ENCODE measurements at places on chromosomes 7 and 10.
A peak's percentile ranks its signal among the peaks of the same experiment; 100 is the strongest.

GRCh38 chr7:74324531-74325209 is 35.5 kb downstream of the CLIP2 start:
- DNase-seq = no peak

- DNase-seq = no peak
Measured at GRCh38 chr7:27064661-27065060, 31.1 kb downstream of the HOXA1 start.

GRCh38 chr10:62688971-62689700 is 115.4 kb upstream of the ADO start:
- no peak for DNase-seq

GRCh38 chr10:10513898-10514297 is 503.8 kb upstream of the CELF2 start:
- no peak for DNase-seq

GRCh38 chr10:8255301-8255700 is 200.8 kb downstream of the GATA3 start:
- DNase-seq = no peak

- peak; percentile 19 for DNase-seq
Measured at GRCh38 chr7:24572393-24572996, 757 bp upstream of the PALS2 start.

DNA sequence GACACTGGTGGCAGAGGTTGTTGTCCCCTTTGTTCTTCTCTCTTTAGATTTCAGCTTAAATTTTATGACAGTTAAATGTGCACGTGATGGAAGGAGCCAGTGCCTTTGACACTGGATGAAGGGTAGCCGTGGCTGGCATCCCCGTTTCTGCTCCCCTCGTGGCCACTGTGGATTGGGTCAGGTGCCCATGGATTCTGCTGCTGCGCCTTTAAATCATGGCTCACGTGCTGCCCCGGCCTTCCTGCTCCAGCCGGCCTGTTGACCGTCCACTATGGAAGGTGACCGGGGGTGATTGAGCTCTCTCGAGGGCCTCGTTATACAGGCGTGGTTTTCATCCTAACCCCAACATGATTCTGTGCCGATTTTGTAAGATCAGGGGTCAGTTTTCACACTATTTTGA is 34.5 kb downstream of the WDR37 start:
- DNase-seq = no peak

GRCh38 chr7:27677912-27678612 is 15.4 kb upstream of the HIBADH start:
- DNase-seq = peak; percentile 94

DNA sequence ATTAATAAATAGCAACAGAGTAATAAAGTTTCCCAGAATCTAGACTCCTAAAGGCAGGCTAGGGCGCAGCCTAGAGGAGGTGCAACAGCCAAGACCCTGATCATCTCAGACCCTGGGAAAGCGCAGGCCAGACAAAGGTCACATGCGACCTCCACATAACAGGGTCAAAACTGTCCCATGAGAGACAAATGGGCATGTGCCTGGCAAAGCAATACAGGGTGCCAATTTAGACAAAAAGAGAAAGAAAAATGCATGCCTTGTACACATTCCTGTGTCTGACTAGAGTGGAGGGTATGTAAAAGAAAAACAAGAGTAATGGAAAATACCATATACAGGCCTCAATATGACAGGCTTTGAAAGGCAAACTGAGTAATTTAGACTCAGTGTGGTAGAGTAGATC is 22.2 kb downstream of the MPP7 start:
- DNase-seq = peak; percentile 21

- DNase-seq = no peak
Measured at GRCh38 chr7:21293771-21294170, 134.1 kb upstream of the SP4 start.

DNA sequence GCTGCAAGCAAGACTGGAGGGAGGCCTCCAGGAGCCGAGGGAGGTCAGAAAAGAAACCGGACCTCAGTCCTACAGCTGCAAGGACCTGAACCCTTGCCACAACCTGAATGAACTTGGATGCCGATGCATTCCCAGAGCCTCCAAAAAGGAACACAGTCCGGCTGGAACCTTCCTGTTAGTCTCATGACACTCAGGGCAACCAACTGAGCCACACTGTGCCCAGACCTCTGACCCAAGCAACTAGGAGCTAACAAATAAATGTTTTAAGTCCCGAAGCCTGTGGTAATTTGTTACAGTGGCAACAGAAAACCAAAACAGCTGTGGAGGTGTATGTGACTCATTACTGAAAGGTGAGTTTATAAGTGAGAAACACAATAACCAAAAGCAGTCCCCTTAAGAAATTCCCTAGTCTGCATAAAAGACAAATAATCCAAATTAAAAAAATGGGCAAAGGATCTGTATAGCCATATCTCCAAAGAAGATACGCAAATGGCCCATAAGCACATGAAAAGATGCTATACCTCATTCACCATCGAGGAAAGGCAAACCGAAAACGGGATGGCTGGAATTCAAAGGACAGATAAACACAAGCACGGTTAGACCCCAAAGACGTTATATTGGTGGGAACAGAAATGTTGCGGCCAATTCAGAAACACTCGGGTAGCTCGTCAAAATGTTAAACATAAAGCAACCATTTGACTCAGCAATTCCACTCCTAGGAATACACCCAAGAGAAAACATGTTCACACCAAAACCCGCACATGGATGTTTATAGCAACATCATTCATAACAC is 24.8 kb downstream of the GNA12 start:
- DNase-seq = no peak

GRCh38 chr7:140673063-140673773 is 473 bp downstream of the ADCK2 start:
- DNase-seq = peak; percentile 15

GRCh38 chr10:45417746-45418145 is 43.7 kb downstream of the ALOX5 start:
- no peak for DNase-seq

- DNase-seq = peak; percentile 78
Measured at GRCh38 chr7:141072548-141073172, 1.2 kb upstream of the TMEM178B start.

DNA sequence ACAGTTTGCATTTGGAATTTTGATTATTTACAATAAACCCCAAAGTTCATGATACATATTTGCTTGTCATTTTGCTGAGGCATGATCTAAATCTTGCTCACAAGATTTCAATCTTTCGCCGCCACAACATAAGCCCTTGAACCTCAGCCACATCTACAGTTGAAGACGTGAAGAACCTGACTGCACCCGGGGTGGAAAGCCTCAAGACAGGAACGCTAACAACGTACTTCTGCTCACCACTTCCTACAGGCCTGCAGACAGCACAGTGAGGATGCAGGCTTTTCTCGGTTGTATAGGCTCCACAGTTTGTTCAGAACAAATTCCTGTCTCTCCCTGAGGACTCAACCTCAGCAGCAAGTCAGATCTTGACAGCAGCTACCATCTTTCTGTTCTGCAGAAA is 393.8 kb upstream of the PRKCQ start:
- no peak for DNase-seq

- no peak for DNase-seq
Measured at GRCh38 chr7:82375129-82375528, 68.4 kb downstream of the CACNA2D1 start.

GRCh38 chr7:11516328-11516727 is 315.7 kb downstream of the THSD7A start:
- DNase-seq = no peak

DNA sequence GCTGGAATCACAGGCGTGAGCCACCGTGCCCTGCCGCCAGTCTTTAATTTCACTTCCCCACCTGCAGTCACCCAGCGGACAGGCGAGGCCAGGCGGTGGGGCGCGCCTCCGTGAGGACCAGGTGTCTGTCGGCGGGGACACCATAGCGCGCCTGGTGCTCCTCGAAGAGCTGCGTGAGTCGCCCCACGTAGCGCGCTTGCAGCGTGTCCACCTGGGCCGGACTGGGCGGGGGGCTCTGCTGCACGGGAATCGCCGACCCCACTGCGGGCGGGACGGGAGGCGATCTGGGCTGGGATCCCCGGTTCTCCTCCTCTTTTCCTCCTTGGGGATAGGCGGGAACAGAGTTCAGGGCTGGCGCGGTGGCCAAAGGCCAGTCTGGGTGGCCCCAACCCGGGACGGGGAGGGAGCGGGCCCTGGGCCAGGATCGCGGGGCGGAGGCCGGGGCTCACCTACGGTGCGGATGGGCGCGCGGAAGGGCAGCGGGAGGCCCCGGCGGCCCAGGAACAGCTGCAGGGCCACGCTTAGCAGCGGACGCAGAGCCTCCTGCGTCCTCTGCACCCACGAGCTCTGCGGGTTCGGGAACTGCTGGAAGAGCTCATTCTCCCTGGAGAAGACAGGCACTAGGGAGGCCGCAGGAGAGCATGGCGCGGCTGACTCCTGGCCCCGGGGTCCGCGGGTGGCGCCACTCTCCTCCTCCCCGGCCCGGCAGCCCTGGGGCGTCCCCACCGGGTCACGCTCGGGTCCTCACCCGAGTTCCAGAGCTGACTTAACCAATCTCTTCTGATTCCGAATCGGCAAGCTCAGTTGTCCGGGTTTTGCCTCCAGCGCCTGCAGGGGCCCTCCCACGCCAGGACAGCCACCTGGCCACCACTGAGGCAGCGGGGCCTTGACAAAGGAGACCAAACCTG is 1.1 kb upstream of the MOGAT3 start:
- no peak for DNase-seq

- DNase-seq = peak; percentile 41
Measured at GRCh38 chr7:94022550-94022949, 18.4 kb upstream of the BET1 start.

GRCh38 chr10:121580276-121581116 is 17.7 kb downstream of the FGFR2 start:
- DNase-seq = no peak

DNA sequence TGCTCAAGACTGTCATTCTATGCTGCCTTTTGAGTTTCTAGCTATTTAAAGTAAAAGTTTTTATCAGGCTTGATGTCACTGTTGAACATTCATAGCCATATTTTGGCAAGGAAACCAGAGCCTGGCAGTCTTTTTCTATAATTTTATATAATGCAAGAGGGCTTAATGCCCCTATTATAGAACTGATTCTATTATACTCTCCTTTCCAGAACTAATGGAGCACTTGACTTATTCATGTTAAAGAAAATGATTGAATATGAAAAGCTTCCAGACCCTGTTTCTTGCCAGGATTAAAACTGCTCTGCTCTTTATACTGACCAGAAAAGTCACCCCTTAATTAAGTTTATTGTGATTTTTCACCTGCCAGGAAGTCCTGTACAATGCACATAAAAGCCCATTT is 337.6 kb upstream of the CHRM2 start:
- DNase-seq = no peak

DNA sequence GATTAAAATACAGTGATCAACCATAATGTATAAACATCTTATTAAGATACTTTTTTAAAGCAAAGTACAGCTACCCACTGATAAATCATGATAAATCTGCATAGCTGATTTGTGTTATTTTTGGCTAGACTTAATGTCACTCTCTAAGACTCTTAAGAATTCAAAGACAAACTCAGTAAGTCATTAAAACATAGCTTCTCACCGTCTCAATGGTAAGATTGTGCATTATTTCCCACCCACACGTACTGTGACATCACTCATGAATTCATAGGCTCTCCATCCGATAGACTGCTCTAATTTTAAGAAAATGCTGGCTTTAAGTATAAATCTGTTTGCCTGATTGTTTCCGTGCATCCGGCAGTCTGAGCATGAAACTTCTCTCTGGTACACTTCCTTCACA is 266.1 kb downstream of the GLI3 start:
- no peak for DNase-seq

DNA sequence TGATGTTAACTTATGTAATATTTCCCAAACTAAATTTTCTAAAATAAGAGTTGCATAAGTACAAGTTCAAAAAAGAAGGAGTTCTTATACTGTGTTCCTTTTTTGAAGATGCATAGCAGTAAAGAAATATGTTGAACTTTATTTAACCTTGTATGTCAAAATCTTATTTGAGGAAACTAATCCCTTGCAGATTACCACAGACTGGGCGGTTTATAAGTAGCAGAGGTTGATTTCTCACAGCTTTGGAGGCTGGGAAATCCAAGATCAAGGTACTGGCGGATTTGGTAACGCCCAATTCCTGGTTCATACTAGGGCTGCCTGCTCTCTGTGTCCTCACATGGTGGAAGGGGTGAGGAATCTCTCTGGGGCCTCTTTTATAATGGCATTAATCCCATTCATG is 68.5 kb downstream of the GNAT3 start:
- DNase-seq = peak; percentile 58

- DNase-seq = peak; percentile 15
Measured at GRCh38 chr10:43048301-43049051, 28.4 kb upstream of the RET start.

DNA sequence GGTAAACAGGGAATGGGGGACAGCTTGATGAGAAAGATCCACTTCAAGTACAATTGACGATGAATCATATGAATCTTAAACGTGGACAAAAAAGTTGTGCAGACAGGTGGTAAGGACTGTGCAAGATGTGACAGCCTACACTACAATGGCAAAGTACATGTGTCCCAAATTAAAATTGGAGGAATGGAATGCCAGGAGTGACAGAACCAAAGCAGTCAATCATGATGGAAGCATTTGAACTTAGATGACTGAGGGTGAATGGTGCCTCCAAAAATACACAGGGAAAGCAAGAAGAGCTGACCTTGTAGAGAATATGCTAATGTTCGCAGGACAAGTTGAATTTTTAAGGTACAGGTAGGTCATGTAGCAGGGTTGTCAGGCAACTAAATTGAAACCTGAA is 150.3 kb upstream of the WNT16 start:
- DNase-seq = no peak

DNA sequence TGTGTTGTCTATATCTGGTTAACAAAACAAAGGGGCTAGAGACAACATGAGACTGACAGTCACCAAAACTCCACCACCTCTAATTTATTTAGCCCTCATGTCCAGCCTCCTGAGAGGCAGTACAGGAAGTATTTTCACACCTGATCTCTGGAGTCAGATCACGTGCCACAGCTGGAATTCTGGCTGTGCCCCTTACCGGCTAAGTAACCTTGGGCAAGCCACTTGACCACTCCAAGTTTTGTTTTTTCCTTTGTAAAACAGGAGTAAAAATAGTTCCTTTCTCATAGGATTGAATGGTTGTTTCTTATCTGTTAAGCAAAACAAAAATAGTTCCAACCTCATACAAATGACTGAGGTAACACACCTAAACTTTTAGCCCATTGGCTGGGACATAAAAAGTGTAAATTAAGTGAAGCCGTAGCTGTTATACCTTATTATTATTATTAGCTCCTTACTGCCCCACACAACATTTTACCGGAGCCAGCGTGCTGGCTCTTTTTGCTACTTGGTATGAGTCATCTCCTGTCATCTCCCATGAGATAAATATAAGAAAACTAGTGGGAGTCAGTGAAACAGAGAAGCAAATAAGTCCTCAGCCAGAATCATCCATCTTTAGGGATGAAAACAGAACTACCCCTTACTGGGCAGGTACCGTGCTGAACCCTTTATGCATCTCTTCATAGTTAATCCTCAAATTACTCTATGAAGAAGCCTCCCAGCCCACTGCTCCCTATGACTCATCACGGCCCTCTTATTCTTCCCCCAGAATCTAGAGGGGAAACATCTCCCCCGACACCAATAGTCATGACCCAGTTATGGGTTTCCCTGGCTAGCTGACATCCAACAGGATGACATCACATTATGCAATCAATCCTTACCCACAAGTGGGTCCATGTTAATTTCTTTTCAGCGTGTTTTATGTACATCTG is 44.9 kb downstream of the PPP1R3C start:
- DNase-seq = peak; percentile 83
